MV-4-11 (cell line): ENCODE measurements at places on chromosomes 6 and 20.

DNA sequence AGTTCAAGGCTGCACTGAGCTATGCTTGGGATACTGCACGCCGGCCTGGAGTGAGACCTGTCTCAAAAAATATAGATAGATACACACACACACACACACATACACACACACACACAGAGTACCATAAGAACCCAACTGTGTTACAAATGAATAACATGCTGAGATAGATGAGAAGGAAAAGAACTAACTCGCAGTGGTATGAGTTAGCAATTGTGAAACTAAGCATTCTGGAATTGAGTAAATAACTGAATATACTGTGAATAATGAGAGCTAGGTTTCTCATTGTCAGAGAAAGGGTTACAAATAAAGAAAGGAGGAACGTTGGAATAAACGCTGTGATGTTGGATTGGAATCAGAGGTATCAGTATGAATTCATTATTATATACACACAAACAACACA lies 14.6 kb upstream of the FAXC start:
- no peak for DNase-seq

DNA sequence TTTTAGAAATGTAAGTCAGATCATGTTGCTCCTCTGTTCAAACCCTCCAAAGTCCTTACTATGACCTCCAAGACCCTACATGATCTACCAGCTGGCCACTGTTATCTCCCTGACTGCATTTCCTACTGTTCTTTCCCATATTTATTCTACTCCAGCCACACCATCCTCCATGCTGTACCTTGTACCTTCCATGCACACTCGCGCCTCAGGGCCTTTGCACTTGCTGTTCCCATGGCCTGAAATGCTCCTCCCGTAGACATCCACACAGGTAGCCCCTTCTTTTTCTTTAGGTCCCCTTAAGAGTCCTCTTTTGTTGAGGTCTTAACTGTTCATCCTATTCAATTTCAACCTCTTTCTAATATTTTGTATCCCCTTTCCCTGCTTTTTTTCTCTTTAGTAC lies 47.0 kb downstream of the HEBP2 start:
- no peak for DNase-seq

DNA sequence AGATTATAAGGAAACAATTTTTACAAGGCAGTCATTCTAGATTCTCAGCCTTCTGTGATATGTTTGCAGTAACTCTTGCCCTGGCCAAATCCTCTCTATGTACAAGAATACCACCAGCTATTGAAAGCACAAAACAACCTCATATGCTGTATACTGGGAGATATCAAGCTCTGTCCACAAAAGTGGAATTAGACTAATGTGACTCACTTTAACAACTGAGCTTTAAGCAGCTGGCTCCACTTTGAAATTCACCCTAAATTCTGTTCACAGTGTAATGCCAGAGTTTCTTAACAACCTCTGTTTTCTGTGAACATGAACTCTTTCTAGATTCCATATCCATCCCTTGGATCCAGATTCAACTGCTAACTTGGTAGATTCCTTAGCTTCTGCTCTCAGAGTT lies 47.6 kb downstream of the CHD6 start:
- no peak for DNase-seq

DNA sequence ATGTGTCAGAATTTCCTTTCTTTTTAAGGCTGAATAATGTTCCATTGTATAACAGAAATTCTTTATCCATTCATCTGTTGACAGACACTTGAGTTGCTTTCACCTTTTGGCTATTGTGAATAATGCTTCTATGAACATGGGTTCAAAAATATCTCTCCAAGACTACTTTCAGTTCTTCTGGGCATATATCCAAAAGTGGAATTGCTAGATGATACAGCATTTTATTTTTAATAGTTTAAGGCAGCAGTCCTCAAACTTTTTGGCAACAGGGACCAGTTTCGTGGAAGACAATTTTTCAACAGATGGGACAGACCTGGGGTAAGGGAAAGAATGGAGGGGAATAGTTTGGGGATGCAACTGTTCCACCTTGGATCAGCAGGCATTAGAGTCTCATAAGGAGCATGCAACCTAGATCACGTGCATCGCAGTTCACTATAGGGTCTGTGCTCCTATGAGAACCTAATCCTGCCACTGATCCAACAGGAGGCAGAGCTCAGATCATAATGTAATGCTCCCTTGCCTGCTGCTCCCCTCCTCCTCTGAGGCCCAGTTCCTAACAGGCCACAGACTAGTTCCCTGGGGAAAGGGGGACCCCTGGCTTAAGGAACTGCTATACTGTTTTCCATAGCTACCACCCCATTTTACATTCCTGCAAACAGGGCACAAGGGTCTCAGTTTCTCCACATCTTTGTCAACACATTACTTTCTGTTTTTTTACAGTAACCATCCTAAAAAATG lies 239.9 kb upstream of the RNF217 start:
- no peak for DNase-seq

DNA sequence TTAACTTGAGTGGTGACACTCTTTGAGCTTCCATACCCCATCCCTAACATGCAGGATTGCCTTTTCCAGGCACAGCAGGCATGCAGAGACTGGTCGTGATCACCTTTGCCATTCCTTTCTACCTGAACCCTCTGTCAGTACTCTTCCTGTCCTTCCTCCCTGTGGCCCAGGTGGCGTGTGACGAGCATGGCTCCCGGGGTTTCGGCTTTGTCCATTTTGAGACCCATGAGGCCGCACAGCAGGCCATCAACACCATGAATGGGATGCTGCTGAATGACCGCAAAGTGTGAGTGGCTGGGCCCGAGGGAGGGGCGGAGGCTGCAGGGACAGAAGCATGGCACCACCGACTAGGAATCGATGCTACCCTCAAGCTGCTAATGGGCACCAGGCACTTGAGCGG lies 6.7 kb downstream of the PABPC1L start:
- no peak for DNase-seq

GRCh38 chr6:170024940-170025339 lies 265.9 kb downstream of the DLL1 start:
- DNase-seq, result no peak

DNA sequence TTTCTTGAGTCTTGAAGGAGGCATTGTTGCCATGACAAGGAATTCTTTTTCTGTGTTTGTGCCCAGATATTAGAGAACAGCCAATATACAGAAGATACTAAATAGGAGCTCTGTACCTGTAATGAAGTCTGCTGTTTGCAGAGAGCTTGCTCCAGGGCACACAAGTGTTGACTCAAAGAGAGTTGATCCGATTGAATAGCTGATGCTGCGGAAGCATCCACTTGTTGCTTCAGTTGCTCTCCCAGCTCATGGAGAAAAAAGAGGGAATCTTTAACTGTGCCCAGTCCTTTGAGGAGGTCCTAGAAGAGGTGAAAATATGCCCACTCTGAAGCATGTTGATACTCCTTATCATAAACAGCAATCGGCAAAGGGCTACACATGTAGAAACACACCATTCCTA lies 411.4 kb downstream of the ESR1 start:
- DNase-seq, result no peak

DNA sequence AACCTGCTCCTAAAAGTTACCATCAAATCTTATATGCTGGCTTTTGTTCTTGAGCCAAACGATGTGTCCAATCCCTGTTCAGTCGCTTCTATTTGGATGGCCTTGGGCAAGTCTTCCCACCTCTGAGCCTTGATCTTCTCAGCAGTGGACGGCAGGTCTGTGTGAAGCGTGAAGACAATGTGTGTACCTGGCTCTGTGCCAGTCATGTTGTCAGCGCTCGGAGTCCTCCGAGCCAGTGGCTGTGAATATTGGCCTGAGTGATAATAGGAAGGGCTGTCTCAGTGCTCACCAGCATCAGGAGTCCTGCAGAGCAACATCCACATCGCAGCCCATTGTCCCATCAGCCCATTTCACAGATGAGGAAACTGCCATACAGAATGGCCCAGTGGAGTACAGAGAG lies 219.0 kb downstream of the CDC5L start:
- DNase-seq, result no peak

- peak; percentile 50 for DNase-seq
Observed at GRCh38 chr6:14452567-14453527, 335.3 kb downstream of the CD83 start.

- no peak for DNase-seq
Observed at GRCh38 chr6:155311086-155311485, 3.2 kb downstream of the TFB1M start.

DNA sequence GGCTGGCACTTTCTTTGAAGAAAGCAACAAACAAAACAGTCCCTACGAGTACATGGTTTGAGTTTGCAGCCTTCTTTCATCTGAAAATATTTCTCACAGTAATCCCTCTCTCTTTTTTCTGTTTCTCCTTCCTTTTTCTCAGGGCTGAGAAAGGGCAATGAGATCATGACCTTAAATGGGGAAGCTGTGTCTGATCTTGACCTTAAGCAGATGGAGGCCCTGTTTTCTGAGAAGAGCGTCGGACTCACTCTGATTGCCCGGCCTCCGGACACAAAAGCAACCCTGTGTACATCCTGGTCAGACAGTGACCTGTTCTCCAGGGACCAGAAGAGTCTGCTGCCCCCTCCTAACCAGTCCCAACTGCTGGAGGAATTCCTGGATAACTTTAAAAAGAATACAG lies 80.7 kb upstream of the CLDN20 start:
- DNase-seq, result peak; percentile 58

DNA sequence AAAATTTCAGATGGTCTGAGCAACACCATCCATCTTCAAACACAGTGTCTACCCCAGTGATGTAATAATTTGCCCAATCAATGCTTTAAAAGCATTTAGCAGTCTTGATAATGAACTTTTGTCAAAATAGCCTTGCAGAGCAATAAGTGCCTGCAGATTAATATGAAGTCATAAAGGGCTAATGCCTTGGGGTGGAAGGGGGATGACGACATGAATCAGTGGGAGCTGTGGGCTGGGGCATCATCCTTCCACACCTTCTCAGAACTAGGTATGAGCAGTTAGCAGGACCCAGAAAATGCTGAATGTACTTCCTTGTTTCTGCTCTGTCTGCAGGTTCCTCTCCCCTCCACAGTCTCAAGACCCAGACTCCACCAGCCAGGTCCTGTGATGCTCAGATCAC lies 166.2 kb upstream of the MAFB start:
- DNase-seq, result no peak

- no peak for DNase-seq
Observed at GRCh38 chr20:50302341-50303057, 111.9 kb downstream of the CEBPB start.

GRCh38 chr6:158040804-158041347 lies 59.2 kb downstream of the SYNJ2 start:
- DNase-seq, result no peak

DNA sequence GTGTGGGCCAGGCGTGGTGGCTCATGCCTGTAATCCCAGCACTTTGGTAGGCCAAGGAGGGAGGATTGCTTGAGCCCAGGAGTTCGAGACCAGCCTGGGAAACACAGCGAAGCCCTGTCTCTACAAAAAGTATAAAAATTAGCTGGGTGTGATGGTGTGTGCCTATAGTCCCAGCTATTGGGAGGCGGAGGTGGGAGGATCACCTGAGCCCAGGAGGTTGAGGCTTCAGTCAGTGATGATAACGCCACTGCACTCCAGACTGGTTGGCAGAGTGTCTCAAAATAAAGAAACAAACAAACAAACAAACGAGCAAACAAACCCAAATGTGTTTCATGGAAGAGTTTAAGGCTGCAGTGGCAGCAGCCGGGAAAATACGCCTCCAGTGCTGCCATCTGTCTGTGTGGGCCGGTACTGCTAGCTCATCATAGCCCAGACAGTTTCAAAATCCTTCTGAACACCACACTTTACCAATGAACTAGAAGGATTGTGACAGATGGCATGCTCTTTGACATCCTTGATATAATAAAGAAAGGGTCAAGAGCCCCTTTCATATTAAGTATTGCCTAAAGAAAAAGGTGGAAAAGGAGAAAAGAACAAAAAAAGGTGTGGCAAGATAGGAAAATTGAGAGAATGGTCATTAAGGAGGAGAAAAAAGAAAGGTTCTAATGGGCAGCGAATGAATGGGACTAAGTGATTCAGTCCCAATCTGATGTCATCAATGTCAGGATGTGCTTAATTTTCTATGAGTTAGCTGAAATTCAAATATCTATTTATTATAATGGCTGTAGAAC lies 298.6 kb downstream of the SYNE1 start:
- peak; percentile 6 for DNase-seq

- peak; percentile 95 for DNase-seq
Observed at GRCh38 chr6:106519460-106520394, 109.6 kb downstream of the RTN4IP1 start.

DNA sequence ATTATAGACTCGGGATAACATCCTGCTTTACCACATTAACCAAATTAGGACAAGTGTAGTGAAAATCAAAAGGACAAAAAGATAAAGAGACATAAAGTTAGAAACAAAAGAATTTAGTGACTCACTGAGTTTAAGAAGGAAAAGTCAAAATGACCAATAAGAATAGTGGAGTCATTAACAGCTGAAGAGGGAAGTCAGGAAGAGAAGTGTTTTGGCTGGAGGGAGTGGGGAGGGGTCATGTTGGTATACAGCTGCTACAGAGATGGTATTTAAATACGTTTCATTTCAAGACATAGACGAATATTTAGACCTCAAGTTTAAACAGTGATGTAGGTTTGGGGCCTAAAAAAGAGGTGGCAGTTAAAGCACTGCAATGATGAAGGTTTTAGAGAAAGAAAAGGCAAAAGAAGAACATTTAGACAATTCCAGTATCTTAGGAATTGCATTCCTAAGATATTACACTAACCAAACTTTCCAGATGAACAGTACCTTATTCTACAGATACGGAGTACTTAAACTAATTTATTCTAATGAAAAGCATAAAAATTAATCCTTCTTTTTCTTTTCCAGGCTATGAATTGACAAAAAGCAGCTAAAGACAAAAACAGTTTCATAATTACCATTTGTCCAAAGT lies 10.6 kb downstream of the FKBP5 start:
- no peak for DNase-seq

GRCh38 chr20:57922083-57922482 lies 212.3 kb upstream of the PMEPA1 start:
- peak; percentile 73 for DNase-seq

GRCh38 chr6:135228486-135228885 lies 47.4 kb downstream of the MYB start:
- DNase-seq, result peak; percentile 57

DNA sequence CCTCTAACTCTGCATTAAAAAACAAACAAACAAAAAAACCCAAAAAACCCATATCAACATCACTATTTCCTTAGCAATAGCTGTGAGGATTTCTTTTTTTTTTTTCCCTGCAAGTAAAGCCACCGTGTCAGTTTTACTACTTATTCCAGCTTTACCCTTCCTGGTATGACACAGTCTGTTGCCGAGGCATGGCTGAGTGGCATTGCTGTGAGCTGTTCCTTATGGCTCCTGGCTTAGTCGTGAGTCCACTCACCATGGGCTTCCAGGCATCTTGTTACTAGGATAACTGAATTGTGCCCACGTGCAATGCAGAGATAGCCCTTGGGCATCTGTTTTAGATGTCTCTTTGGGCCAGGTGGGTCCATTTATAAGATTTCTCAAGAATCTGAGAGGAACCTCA lies 84.8 kb downstream of the LRRC1 start:
- no peak for DNase-seq

GRCh38 chr6:34610819-34611477 lies 54.8 kb upstream of the SPDEF start:
- DNase-seq, result peak; percentile 27

DNA sequence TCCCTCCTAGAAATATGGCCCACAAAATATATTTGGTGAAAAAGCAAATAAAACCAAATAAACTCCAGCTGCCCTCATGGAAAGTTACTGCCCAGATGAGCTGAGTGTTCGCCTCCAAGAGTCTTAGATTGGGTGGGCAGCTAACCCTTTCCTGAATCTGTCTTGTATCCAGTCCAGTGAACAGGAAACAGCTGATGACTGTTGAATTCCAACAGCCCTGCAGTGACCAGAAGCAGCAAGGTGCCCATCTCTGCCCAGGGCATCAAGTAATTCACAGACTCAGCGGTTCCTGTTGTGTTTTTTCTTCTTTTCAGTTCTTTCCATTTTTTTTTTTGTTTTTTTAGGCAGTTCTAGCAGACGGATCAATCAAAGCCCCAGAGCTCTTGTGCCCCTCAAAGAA lies 199.2 kb downstream of the UBE3D start:
- no peak for DNase-seq
